ENCODE measurements at places on chromosomes 3 and 15.

DNA sequence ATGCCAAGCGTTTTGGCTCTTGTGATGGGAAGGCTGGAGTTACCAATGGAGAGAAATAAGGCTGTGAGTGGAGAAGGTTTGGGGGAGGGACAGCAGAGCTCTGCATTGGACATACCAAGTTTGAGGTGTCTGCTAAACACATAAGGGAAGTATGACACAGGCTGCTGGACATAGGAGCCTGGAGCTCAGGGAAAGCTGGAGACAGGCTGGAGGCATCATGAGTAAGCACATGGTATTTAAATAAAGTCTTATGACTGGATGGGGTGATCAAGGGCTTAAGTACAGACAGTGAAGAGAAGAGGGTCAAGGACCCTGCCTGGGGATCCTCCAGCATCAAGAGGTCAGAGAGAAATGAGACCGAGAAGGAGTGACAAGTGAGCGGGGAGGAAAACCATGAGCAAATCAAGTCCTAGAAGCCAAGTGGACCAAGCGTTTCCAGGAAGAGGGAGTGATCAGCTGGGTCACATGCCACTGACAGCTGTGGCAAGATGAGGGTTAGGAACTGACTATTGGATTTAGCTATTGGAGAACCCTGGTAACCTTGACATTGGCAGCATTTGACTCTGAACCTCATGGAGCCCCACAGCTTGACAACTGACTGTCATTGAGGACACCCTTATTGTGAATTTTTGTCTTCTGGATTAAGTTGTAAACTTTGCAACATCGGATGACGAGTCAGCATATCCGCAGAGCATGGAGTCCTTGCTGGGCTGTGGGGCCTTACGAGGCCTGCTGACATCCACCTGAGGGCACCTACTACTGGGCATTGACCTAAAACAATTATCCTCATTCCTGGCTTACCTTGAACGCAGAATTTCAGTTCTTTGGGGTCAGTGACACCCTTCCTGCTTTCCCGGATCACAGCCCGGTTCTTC lies 78.7 kb upstream of the ETV5 start:
- DNase-seq: no peak

GRCh38 chr3:19891740-19892139 lies 42.3 kb downstream of the EFHB start:
- DNase-seq: no peak

DNA sequence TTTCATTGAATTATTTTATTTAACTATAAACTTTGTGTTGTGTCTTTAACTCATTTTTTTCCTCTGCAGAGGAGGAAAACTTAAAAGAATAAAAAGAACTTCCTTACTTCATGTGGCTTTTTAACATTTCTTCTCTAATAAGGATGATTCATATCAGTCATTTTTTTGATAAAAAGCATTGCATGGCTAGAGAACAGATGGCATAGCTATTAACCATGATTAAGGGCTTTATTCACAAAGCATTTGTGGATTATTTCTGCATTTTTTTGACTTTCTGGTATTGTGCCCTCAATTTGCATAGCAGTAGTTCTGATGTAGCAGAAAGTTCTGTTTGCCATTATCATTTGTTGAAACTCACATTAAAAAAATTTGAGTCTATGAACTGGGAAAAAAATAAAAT lies 540.8 kb downstream of the SI start:
- no peak for DNase-seq

DNA sequence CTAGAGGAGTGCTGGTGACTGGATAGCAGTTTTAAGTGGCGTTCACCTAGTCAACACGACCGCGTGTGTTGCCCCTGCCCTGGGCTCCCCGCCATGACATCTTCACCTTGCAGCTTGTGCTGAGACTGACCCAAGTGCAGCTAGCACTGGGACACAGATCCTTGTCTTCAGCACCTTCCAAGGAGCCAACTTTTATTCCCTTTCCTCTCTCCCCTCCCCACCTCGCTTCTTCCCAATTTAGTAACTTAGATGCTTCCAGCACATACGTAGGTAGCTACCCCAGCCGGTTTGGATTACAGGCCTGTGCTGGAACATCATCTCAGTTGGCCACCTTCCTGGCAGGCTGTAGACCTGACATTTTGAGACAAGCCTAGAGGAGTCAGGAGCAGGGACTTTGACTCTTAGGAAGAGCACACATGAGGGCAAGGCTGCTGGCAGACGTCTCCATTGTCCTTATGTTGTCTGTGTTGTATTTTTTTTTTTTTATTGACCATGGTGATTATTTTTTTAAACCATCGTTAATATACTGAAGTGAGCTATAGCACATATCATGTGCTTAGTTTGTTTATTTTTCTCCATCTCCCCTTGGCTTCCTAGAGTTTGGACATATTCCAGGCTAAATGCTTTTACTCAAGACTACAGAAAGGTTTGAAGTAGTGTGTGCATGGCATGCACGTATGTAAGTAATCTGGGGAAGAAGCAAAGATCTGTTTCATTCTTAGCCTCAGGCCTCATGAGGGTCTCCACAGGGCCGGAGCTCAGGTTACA lies 61.1 kb downstream of the AAGAB start:
- DNase-seq: no peak

- DNase-seq: no peak
These were observed 740 bp downstream of the MAGI1 start for GRCh38 chr3:66037986-66038369.

All from pons (tissue), 1 donor.